ENCODE measurements at places on chromosomes 7 and 10.

GRCh38 chr10:30709700-30710358 lies 80.3 kb upstream of the LYZL2 start:
- no peak for DNase-seq

DNA sequence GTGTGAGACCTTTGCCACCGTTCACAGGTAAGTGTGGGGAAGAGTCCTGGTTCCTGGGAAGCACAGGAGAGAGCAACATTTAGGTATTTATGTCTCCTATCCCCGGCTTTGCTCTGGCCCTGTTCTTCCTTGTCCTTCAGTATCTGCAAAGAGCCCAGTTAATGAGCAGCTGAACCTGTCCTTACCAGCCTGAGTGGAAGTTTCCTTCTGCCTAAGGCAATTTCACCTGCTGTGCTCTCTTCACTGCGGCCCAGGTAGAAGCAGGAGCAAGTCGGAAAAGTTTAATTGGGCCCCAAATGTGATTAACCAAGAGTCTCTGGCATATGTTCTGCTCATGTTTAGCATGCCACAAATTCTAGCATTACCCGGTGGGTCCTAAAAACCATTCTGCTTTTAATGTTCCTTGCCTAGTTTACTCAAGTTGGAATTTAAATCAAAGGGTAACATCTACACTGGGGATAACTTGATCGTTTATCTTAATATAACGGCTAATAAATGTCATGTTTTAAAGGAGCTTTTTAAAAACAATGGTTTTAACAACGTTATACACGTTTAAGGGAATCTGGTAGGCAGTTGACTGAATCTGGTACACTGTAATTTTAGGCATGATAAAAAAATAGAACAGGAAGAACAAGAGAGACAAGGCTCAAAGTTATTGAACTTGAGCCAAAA lies 817.1 kb downstream of the TYW1 start:
- DNase-seq, result no peak

- no peak for DNase-seq
These were observed 43.1 kb downstream of the TNRC18 start for GRCh38 chr7:5380350-5381070.

GRCh38 chr7:127336458-127336857 lies 56.0 kb downstream of the ZNF800 start:
- DNase-seq, result no peak

DNA sequence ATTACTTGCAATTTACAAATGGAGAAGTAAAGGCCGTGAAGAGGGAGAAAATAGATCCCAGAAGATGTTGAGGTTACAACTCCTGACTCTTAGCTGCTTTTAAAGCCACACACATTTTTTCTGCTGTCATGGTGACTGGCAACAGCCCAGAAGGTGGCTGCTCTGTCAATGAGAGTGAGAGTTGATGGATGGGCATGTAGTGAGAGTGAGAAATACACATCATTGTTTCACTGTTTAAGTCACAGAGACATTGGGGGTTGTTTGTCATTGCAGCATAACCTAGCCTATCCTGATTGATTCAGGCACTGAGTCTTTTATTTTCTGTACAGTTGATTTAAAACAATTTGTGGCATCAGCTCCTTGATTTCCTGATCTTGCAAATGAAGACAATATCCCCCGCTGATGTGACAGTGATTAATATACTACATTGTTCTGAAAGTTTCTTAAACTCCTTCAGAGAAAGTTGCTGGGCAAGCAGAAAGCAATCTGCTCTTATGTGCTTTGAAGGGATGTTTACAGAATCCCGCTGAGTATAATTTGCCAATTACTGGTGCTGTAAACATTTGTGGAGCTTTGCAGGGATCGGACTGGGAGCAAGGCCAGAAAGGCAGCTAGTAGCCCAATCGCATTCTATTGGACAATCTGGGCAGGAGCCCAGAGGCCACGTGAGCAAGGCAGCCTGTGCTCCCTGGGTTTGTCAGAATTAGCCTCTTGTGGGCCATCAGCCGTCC lies 229.6 kb downstream of the PRPF18 start:
- DNase-seq, result no peak
